ENCODE measurements at places on chromosomes 6 and 20.
A peak's percentile ranks its signal among the peaks of the same experiment; 100 is the strongest.

GRCh38 chr6:151180330-151181048 lies 59.3 kb upstream of the AKAP12 start:
- DNase-seq: no peak

GRCh38 chr6:90136176-90136575 lies 160.5 kb downstream of the BACH2 start:
- DNase-seq: no peak

DNA sequence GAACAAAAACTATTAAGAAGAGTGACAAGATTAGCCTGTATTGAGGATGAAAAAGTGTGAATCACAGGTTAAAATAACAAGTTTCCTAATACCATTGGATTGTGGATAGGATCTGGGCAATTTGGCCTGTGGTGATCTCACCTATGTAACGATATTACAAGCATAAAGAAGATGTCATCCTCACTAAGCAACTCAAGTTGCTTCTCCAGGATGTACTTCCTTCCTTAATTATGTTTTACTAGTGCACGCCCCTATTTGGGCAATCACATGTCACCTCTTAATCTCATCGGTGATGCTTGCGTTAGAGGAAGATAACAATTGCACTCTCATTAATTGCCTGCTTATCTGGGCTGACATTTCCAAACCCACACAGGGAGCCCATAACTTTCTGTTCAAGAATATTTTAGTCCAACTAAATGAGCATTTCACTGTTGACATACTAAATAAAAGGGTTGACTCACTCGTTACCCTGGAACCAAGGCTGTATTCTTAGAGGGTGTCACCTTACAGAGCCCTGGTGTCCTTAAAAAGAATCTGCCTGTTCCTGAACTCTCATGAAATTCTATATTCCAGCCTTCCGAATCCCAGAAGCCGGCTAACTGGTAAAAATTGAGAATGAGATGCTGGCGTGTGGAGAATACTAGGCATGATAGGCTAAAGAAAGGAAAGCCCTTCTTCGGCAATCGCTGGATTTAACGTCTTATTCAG lies 88.2 kb upstream of the ATXN1 start:
- DNase-seq: no peak

- no peak for DNase-seq
Measured at GRCh38 chr6:6925391-6926164, 182.2 kb upstream of the RREB1 start.

DNA sequence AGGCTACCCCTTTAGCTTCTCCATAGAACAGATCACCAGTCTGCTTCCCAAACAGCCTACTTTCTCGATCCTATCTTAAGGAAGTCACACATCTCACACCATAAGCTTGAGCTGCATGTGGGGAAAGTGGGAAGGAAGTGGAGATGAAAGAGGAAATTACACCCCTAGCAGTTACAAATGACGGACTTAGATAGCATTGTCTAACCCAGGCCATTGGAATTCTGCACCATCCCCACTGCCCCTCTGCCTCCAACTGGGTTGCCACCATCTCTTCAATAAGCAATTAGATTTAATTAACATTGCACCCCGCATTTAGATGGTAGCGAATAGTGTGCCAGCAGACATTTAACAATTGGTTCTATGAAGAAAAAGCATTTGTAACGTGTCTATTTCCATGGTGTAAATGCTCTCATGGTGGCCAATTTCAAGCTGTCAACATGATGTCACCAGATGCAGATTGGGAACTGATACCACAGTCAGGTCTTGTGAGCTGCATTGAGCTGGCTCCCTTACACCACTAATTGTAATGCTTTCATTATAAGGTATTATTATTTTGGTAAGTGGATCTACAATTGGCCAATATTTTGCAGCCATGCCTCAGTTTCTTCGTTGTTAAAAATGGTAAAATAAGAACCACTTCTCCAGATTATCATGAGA lies 124.7 kb downstream of the CD24 start:
- no peak for DNase-seq

- DNase-seq: peak; percentile 49
Measured at GRCh38 chr20:17614176-17614811, 44.4 kb downstream of the DSTN start.

- no peak for DNase-seq
Measured at GRCh38 chr6:90846824-90847223, 260.0 kb upstream of the MAP3K7 start.

DNA sequence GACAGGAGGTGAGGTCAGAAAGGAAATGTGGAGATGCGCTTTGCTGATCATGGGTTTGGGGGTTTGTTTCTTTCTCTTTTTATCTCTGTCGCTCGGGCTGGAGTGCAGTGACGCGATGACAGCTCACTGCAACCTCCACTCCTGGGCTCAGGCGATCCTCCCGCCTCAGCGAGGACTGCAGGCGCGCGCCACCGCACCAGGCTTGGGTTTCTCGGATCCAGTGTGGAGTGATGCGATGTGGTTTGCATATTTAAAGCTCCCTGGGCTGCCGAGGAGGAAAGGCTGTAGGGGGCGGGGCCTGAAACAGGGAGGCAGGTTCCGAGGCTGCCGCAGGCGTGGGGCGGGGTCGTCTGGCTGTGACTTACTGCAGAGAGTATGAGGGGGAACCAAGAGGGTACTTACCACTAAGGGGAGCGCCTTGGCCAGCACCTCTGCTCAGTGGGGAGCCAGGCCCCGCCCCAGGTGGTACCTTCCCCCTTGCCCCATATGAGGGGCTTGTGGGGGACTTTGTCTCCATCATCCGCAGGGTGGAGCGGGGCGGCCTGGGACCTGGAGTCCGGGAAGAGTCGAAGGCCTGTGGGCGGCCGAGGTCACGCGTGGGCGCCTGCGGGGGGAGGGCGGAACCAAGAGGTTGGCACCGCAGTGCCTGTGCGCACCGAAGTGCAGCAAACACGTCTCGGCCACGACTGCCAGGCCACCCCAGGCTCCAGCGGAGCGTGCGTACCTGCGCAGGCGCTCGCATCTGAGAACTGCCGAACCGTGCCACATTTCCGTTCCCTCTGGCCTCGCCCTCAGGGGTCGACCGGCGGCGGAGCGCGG lies 12.7 kb upstream of the BAK1 start:
- DNase-seq: no peak

DNA sequence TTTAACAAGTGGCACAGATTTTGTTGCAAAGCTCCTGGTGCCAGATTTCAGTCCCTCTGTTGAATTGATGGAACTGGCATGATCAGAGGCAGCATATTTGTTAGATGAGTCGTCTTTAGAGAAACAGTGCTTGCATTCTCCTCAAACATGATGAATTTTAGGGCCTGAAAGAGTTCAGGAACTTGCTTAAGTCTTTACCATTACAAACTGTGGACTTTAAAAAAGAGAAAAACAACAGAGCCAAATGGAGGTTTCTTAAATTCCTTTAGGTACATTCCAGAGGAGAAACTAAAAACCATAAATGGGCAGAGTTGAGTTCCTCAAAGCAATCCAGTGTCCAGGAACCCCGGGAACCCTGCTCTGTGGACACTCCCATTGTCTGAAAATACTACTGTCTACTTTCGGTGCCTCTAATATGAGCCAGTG lies 2.5 kb downstream of the GTF2H5 start:
- no peak for DNase-seq

- DNase-seq: no peak
Measured at GRCh38 chr6:30834646-30835045, 49.7 kb upstream of the DDR1 start.

DNA sequence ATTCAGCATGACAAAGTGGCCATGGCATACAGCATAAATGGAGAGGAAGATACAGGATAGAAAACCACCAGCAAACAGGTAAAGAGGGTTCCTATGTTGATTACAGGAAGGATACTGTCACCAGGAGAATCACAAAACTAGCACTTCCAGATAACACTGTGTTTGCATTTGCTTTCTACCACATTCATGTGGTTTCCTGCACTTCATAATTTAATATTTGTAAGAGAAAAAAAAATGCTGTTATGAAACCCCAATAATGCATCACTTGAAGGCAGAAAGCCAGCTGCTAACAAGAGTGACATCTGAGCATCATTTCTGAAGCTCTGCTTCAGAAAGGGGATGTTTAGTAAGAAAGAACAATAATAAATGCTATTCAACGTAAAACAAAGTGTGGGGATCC lies 106.6 kb downstream of the ATXN1 start:
- DNase-seq: no peak

DNA sequence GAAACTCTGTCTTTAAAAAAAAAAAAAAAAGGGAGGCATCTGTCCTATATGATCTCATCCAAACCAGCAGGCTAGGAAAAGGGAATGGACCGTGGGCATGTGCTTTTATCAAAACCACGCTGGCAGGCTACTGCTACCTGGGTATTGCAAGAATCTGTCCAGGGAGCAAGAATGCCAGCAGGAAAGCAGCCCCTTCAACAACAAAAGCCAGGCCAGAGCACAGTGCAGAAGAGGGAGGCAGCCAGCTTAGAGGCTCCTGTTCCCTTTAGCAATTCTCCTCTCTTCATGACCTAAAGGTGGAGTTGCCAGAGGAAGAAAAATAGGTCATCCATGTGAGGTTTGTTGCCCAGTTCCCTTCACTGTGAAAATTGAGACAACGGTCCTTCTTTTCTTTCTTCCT lies 18.2 kb downstream of the TBC1D20 start:
- DNase-seq: no peak

- DNase-seq: no peak
Measured at GRCh38 chr6:148738946-148739821, 7.6 kb upstream of the UST start.

DNA sequence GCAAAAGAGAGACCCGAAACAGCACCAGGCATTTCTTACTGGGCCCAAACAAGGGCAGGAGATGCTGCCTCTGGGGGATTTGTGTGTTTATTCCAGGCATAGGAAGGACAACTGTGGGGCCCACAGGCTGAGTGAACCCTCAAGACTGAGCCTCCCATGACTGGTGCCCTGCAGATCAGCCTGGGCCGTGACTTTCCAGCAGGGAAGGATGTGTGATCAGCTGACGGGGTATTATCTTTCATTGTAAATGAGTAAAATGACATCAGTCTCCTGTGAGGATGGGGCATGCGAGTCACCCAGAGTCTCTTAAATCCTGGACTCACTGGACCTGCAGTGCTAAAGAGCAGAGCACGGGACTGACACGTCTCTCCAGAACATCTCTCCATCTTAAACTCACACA lies 3.9 kb upstream of the TEAD3 start:
- DNase-seq: no peak

GRCh38 chr6:39471954-39472659 lies 149.6 kb upstream of the KCNK16 start:
- DNase-seq: no peak

GRCh38 chr20:42634156-42634555 lies 555.5 kb downstream of the PTPRT start:
- DNase-seq: no peak

GRCh38 chr6:111159633-111160032 lies 72.3 kb downstream of the SLC16A10 start:
- no peak for DNase-seq

GRCh38 chr6:148972481-148972880 lies 225.7 kb downstream of the UST start:
- peak; percentile 82 for DNase-seq

Data from NCI-H345 (cell line).